ENCODE measurements at places on chromosomes 7 and 10.

DNA sequence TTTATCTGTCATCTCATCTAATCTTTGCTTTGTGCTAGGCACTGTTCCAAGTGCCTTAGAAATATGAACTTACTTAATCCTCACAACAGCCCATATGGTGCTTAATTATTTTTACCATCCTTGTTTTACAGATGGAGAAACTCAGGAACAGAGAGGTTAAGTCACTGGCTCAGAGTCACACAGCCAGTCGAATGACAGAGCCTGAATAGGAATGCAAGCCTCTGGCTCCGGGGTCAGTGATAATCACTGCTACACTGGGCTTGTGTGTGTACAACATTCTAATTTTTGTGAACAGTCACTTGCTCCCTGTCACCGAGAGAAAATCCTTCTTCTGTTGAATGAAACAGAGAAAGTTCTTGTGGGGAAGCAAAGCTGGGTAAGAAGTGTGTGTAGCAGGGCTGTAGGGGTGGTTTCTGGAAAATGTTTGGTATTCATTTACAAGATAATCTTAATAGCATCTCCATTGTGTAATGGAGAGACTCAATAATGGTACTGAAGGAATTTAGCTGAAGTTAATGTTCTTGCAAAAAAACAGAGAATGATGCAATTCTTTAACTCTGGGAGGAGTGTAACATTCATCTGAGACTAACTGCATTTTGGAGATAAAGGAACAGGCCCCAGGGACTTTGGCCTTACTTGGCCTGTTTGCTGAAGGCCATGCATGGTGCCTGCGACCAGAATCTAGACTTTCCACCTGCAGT, 290.6 kb downstream of the FRMD4A start:
- DNase-seq = no peak

DNA sequence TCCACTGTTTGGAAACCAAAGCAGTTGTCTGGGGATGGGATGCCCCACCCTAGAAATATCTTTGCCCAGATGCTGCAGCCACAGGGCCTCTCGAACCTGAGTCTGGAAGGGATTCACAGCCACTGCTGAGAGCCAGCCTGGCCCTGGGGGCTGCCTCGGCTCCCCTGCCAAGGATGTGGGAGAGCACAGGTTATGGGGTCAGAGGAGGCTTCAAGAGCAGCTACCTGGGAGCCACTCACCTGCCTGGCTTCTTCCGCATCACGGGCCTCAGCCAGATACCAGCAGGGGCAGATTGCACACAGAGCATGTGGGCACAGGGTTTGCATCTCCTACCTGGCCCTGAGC, 5.4 kb upstream of the PWWP2B start:
- DNase-seq = no peak

- no peak for DNase-seq
Measured at GRCh38 chr10:58322072-58322834, 12.6 kb upstream of the UBE2D1 start.

GRCh38 chr10:7027237-7027912, 383.5 kb downstream of the SFMBT2 start:
- no peak for DNase-seq

- DNase-seq = no peak
Measured at GRCh38 chr7:81355911-81356310, 413.9 kb downstream of the HGF start.

DNA sequence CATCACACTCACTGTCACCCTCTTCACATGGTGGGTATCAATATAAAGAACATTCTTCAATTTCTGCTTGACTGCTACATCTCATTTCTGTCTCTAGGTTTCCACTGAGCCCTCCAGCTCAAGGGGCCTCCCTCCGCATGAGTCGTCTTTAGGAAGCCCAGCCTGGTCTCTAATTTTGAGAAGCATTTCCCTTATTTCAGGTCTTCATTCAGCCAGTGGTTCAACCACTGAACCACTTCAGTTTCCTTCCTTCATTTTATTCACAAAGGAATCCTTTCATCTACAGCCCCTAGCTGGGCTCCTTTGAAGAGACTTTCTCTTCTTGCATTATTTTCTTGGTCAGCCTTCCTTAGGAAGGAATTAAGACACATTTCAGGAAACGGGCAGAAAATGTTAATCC, 257.4 kb downstream of the KCNMA1 start:
- no peak for DNase-seq

GRCh38 chr10:75244487-75245353, 9.0 kb upstream of the COMTD1 start:
- DNase-seq = no peak

DNA sequence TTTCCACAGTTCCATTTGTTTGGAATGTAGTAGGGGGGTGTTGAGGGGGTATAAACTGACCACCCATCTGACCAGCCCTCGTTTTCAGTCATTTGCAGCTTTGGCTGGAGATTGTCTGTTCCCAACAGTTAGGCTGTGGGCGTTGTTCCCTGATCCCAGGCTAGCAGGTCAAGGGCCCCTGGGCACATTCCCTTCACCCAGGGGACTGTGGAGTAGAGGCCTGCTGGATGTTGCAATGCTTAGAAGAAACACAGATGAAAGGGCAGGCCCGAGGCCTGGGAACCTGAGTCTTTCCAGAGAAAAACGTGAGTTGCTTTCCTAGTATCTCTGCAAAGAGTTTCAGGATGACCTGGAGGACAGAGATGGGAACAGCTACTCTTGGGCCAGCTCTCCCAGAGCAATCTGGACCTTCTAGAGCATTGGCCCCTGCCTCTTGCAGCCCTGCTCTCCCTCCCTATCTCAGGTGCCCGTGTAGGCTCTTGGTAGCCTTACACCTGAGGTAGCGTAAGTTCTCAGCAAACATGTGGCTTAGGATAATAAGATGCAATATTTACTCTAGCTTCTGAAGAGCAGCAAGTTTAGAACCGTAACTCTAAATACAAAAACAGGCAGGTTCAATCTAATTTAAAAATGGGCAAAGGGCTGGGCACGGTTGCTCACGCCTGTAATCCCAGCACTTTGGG, 99.4 kb upstream of the EFCAB10 start:
- DNase-seq = no peak

- DNase-seq = no peak
Measured at GRCh38 chr7:149811831-149812490, 26.2 kb upstream of the ZNF862 start.

DNA sequence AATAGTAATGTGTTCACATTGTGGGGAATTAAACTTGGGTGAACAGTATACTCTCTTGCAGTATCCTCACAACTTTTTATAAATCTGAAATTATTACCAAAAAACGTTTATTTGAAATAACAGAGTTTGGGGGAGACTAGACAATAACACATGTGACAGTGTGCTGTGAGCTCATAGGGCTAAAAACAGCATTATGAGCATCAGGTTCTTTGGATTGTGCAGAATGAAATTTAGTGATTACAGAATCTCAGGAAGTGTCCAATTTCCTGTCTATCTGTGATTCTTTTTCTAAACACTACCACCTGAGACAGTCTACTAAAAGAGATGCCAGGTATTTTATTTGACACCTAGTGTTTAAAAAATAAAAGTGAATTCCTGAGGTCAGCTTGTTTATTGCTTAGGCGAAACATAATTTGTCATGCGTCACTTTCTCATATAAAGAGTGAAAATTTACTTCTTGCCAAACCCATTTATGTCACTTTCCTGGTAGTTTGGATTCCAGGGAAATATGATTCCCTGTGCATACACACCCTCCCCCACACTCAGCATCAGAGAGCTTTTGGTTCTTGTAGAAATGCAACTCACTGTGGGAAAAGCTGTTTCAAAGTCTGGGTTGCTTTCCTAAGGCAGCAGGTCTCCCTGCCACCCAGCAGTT, 71.2 kb downstream of the AOAH start:
- DNase-seq = no peak

DNA sequence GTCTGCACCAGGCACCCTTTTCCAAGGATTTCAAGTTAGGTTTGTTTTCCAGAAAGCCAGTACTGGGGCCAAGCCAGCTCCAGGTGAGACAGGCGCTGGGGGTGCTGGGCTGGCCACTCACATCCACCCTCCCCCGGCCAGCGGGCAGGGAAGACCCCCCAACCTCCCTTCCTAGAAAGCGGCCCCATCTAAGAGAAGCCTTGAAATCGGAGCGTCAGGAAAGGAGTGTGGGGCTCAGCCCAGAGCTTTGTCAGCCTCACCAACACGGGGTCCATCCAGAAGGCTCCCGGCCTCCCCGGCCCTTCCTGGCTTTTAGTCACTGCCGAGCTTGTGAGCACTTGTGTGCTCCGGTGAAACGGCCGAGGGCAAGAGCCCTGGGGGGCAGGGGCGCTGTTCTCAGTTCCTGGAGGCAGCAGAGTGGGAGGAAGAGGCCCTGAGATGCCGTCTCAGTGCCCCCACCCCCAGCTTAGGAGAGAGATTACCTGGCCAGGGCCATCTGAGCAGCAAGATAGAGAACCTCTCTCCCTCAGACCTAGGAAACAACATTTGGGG, 39.6 kb downstream of the PDGFA start:
- no peak for DNase-seq
